ENCODE measurements at places on chromosomes 12 and 14. TPM values are rescaled to one million over a fixed set of nuclear protein-coding genes. Genes with fewer than 3 reads are reported as not detected.

DBX2 gene
- total RNA-seq = not detected

PDE3A gene
- 0.97 TPM for total RNA-seq

CPNE6 gene
- not detected for total RNA-seq

PZP gene
- total RNA-seq = 2.2 TPM

HELB gene
- total RNA-seq = 3.7 TPM

TSPAN19 gene
- total RNA-seq = 0.59 TPM

DDX54 gene
- total RNA-seq = 47.5 TPM

SMCO3 gene
- total RNA-seq = 0.13 TPM

CCDC177 gene
- total RNA-seq = not detected

ELK3 gene
- 294 TPM for total RNA-seq

PIP4P1 gene
- total RNA-seq = 36.8 TPM

RPL10L gene
- not detected for total RNA-seq

CD4 gene
- 4.7 TPM for total RNA-seq

KRT83 gene
- total RNA-seq = not detected

RFLNA gene
- total RNA-seq = 13.3 TPM

RNF212B gene
- total RNA-seq = not detected

OTX2 gene
- total RNA-seq = 12.0 TPM

RPGRIP1 gene
- total RNA-seq = 1.5 TPM

ASPG gene
- total RNA-seq = 1.2 TPM

SPTB gene
- total RNA-seq = 0.08 TPM

Data from endothelial cell (in vitro differentiated cells).